ENCODE measurements at places on chromosomes 7 and 10. TPM values are rescaled to one million over a fixed set of nuclear protein-coding genes. Genes with fewer than 3 reads are reported as not detected.

- DNase-seq: no peak
These were observed 142.0 kb downstream of the HDAC9 start for GRCh38 chr7:18637516-18637915.

- no peak for DNase-seq
These were observed 20.3 kb downstream of the NCAPG2 start for GRCh38 chr7:158684329-158684728.

DNA sequence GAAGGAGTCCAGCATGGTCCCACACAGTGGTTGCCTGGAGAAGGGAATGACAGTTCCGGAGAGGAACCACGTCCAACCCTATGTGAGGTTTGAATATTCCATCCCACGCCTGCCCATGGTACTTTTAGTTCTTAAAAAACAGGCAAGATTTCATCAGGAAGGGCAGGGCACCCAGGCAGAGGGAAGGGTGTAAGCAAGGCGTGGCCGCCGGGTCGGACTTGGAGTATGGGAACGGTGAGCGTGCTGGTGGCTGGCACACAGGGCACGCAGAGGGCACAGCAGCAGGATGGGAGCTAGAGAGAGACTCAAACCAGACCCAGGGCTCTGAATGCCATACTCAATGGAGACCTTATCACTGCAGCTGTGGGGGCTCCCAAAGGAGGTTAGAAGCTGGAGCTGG lies 34.3 kb downstream of the FAM53B start:
- no peak for DNase-seq

DNA sequence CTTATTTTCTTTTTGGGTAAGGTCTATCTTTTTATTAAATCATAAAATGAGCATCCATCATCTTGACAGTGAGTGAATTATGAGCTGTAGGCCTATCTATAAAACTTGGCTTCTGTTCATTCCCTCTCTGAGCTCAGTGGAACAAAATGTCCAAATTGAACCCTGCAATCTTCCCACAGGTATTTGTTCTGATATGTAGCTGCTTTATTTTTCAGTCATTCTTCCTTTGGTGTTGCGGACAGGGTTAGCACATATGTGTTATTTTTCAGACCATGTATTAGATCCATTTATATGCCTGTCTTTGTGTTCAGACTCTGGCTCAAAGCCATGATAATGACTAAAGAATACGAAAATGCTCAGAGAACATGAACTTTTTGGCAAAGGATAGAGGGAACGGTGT lies 201.6 kb upstream of the KIAA1217 start:
- DNase-seq: no peak

DNA sequence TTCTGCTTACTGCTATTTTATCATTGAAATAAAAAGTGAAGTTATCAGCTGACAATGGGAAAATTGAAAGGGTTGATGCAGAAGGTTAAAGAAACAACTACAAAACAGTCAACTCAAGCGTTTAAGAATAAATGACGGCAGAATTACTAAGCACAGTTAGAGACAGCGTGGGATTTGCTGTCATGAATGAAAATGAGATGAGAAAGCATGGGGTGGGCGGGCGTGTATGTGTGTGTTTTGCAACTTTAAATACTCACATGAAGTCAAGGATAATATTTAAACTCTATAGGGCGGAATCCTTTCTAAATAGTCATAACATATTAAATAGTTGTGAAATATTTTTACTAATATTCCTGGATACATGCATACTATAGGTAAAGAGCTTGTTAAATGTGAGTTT lies 450.8 kb downstream of the ETV1 start:
- no peak for DNase-seq

DNA sequence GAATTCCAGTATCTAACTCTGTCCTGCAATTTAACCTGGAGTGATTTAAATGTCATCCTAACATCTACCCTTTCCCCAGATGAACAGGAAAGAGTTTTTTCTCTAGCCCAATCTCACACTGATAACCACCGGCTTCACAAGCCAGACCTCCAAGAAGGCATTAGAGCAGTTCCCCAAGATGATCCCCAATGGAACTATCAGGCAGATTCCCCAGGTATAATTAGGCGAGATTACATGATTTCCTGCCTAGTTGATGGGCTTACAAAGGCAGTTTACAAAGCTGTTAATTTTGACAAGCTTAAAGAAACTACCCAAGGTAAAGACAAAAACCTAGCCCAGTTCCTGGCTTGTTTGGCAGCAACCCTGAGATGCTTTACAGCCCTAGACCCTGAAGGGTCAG lies 14.1 kb upstream of the NT5C2 start:
- DNase-seq: no peak

DNA sequence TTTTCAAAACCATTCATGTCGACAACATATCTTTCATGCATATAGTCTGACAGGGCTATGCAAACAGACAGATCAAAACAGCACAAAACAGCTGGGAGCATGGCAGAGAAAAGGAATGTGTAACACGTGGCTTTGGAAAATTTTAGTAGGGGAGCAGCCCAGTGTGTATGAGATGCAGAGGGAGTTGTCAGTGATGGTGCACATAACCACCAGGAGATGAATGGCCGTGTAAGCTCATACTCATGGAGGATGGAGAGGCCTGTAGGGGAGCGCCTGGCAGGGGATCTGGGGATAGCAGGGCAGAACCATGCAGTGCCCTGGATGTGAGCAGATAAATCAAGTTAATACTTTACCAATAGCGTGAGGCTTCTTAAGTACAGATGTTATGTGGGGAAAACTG lies 45.7 kb downstream of the RHOBTB1 start:
- DNase-seq: no peak

- DNase-seq: no peak
These were observed 94.8 kb upstream of the AFAP1L2 start for GRCh38 chr10:114499116-114499515.

DNA sequence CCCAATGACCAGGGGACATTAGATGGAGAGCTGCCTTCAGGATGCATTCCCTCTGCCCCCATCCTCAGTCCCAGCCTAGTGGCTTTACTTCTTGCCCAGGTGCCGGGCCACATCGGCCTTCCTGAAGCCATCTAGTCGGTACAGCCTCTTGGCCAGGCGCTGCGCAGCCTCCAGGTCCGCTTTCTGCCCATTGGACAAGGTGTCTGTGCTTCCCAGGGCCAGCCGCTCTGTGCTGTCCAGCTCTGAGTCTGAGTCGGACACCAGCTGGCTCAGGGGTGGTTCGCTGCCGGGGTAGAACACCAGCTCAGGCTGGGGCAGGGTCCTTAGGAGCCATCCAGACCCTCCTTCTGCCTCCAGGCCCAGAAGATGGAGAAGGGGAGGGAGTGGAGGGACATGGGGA lies 6.3 kb downstream of the PSD start:
- no peak for DNase-seq

The CLDN4 gene
- total RNA-seq: not detected

The CYP2E1 gene
- 5.3 TPM for total RNA-seq
